ENCODE measurements at places on chromosomes 2 and 18. TPM values are rescaled to one million over a fixed set of nuclear protein-coding genes. Genes with fewer than 3 reads are reported as not detected.
A peak's percentile ranks its signal among the peaks of the same experiment; 100 is the strongest.

CHRNG gene
- not detected for total RNA-seq

RGPD5 gene
- 15.2 TPM for total RNA-seq

IL18R1 gene
- total RNA-seq: 0.07 TPM

UGT1A6 gene
- total RNA-seq: not detected

PGAP1 gene
- total RNA-seq: 5.5 TPM

- no peak for DNase-seq
Measured at GRCh38 chr2:168926621-168927386, 25.7 kb downstream of the G6PC2 start.

DNA sequence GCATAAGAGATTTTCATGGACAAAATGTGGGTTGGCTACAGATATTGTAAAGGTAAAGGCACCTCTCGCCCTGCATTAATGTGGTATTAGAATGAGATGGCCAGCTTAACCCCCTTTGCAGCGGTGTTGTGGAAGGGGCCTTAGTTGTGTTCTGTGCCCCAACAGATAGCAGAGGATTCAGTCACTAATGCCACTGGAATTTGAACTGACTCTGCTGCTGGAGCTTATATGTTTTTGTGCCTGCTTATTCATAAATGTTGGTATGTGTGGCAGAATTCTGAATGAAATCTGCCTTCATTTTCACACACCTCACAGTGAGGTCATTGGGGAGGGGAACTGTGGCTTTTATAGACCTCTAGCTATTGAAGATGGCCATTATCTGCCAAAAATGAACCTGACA is 90.7 kb upstream of the ITGA6 start:
- DNase-seq: no peak

DNA sequence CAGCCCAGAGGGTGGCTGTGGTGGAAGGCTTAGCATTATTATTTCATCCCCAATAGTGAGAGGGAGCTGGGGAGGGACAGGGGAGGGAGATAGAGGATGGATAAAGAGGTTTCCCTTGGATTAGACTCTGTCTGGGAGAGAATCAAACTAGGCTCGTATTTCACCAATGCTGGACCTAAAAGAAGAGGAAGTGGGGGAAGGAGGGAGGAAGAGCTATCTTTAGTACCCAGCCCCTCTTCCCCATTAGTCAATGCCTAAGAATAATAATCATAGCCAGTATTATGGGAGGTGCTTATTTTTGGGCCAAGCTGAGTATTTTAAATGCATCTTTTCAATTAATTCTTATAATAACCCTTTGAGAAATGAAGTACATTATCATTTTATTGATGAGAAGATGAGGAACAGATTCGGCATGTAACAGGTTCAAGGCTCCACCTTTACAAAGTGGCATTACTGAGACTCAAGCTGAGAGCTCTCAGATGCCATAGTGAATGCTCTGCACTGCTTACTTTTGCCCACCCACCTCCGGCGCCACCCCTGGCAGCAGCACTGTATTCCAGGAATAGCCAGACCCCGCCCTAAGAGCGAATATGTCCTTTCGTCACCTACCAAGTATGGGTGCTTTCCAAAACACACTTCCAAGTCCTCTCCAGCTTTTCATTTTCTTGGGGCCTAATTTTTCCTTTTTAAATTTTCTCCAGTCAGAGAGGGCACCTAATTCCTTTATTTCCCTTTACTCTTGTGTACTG is 21.0 kb downstream of the PAX8 start:
- DNase-seq: no peak

GRCh38 chr2:217802876-217803652 is 199.7 kb downstream of the TNS1 start:
- DNase-seq: no peak

GRCh38 chr18:78737006-78737915 is 242.4 kb upstream of the SALL3 start:
- no peak for DNase-seq

DNA sequence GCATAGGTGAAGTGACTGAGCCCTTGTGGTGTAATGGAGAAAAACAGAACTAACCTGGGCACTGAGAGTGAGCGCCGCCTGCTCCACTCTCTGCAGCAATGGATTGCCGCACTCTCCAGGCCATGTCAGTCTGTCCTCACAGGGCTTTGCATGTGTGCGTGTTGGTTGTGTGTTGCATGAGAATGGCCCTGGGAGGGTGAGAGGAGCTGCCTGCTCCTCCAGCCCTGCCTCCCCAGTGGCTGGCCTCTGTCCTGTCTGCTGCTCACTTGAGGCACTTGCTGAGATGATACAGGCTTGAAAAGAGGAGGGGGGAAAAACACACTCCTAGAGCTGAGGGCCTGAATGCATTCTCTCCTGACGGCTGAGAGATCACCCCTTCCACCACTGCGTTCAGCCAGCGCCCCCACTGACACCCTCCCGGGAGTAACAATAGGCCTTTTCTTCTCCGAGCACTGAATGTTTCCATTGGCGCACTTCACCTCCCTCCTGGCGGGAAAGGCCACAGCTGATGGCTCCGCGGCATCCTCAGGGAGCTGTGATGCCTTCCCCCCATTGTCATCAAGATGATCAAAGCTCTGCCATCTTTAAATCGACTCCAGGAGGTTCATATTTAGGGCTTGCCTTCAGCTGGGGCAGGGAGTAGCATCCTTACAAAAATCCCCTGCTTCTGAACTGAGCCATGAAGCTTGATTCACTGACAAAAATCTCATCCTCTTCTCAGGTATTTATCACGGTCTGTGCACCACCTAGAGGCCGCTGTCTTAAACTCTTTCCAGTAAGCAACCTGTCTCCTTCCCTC is 49.9 kb upstream of the DAPL1 start:
- DNase-seq: peak; percentile 78

DNA sequence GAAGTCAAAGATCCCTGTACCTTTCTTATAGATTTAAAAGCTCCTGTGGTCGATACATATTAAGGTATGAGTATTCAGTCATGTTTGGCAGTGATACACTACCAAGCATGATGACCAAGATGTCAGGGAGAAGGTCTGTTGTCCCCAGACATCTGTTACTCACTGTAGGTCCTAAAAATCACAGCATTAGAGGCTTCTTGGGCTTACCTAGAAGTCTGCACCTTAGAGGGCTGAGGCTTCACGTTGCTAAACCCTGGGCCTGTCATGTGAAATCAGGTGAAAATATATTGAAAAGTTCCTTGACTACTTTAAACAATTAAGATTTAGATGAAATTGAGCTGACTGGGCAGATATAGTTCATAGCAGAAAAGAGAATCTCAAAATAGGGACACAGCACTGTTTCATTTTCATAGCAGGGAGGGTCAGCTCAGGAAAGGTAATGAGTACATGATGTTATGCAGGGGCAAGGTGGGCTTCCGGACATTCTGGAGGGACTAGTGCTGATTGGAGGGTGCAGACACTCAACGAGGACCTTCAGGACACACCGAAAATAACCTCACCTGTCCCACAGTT is 78.7 kb downstream of the SPATS2L start:
- no peak for DNase-seq

GRCh38 chr2:65019010-65019409 is 29.8 kb downstream of the SLC1A4 start:
- DNase-seq: no peak

DNA sequence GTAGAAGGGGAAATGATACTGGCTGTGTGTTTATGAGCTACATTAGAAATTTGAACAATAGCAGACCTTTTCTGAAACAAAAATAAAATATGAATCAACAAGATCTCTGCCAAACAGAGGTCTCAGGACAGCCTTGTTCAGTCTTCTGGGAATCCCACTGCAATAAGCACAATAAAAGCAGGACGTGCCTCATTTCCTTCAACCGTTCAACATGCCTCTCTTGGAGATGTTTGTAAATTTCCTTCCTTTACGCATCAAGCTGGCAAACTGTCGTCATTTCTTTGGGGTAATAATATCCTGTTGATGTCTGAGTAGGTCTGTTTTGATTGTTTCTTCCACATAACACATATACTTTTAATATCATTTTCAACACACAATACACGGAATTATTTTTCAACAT is 77.2 kb downstream of the TCF4 start:
- DNase-seq: no peak

GRCh38 chr18:42792731-42793130 is 322.8 kb downstream of the RIT2 start:
- no peak for DNase-seq

DNA sequence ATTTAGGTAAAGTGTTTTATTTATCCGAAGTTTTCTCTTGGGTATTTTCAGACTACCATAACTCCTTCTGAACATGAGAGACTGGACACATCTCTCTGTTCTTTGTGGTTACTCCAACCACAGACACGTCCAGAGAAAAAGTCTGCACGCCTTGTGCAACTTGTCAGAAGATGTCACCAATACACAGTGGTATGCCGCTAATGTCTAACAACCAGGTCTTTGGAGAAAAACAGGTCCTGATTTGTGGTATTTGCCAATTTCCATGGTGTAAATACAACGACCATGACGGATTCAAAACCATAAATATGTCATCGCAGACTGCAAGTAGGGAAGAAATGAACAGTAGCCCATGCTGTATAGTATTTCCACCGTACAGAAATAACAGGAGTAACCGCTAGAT is 620.6 kb upstream of the ID2 start:
- no peak for DNase-seq

GRCh38 chr18:12366379-12366778 is 10.6 kb downstream of the AFG3L2 start:
- DNase-seq: no peak

DNA sequence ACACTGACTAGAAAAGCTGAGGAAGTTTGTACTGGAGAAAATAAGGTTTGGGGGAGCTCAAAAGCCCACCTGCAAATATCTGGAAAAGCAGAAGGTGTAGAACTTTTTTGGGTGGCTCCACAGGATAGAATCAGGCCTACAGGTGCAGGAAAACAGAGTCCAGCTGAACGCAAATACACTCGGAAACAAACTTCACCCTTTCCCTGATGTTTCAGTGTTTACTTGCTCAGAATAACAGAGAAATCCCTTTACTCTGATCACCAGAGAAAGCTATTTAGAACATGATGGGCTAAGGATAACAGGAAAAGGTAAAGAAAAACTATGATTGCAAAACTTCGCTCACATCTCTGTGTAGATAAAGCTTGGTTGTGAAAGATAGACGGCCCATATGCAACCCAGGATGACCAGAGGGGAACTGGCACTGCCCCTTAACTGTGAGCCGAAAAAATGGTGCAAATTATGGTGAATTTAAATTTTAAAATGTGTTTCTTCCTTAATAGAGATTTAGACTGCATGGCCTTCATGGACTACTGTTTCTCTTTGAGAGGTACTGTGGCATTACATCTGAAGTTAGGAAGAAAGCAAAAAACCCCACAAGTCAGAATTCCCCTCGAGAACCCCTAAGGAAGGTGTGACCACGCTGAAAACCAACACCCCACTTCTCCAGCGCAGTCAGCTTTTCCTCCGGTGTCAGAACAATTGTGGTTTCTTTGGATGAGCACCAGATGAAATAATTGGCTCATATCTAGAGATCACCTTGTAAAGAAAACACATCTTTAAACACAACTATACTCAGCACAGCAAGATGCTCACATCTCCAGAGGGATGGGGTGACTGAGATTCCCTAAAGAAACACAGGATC is 84.5 kb upstream of the TMEM247 start:
- no peak for DNase-seq

DNA sequence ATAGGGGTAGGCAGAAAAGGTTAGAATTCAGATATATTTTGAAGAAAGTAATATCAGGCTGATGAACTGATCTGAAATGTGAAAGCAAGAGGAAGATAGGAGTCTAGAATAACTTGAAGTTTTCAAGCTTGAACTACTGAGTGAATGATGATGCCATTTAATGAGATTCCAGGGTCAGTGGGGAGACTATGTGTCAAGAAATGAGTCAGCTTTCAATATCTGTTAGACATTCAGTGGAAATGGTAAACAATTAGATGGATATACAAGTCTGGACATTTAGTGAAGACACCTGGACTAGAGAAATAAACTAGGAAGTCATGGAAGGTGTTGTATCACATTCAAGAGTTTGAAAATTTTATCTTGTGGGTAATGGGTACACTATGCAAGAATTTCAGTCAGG is 326.9 kb downstream of the FSIP2 start:
- DNase-seq: no peak

- no peak for DNase-seq
Measured at GRCh38 chr2:196804381-196804780, 4.8 kb downstream of the C2orf66 start.

- DNase-seq: no peak
Measured at GRCh38 chr2:8456151-8457091, 225.4 kb upstream of the ID2 start.

GRCh38 chr2:208311954-208312353 is 45.9 kb downstream of the PIKFYVE start:
- no peak for DNase-seq

- no peak for DNase-seq
Measured at GRCh38 chr18:50193796-50194630, 934 bp downstream of the MYO5B start.

DNA sequence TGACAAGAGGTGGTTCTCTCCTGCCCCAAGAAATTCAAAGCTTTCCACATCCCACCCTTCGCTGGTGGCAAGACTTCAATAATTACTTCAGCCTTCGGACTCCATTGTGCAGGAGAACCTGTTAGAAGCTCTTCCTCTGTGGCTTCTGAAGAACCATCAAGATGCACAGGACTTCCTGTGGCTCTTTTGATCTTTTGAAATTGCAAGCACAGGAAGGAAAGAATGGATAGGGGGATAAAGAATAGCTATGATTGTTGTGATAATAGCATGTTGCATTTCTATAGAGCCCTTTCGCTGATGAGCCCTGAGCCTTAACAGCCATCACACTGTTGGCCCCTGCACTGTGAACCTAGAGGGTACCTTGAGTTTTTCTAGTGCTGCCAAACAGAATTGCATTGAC is 7.4 kb downstream of the EPAS1 start:
- DNase-seq: no peak

- DNase-seq: no peak
Measured at GRCh38 chr2:103667335-103667884, 905.6 kb downstream of the TMEM182 start.
